ENCODE measurements at places on chromosomes 4 and X. TPM values are rescaled to one million over a fixed set of nuclear protein-coding genes. Genes with fewer than 3 reads are reported as not detected.

ZNF280C gene
- total RNA-seq, result 11.8 TPM

SLC6A8 gene
- total RNA-seq, result 22.8 TPM

XAGE1A gene
- not detected for total RNA-seq

FMR1 gene
- 75.4 TPM for total RNA-seq

CXCL9 gene
- not detected for total RNA-seq

CT47C1 gene
- total RNA-seq, result not detected

TRIML2 gene
- total RNA-seq, result not detected

ZNF630 gene
- total RNA-seq, result 5.3 TPM

AIMP1 gene
- 30.2 TPM for total RNA-seq

CYBB gene
- 19.6 TPM for total RNA-seq

MBNL3 gene
- 5.8 TPM for total RNA-seq

ERAS gene
- total RNA-seq, result 0.92 TPM

CCKAR gene
- 4.6 TPM for total RNA-seq

CTSO gene
- total RNA-seq, result 9.9 TPM

MAGEB17 gene
- total RNA-seq, result not detected

GAGE12H gene
- not detected for total RNA-seq

ARMCX1 gene
- 80.5 TPM for total RNA-seq

ADAM29 gene
- total RNA-seq, result 1.4 TPM

HTN1 gene
- total RNA-seq, result not detected

SYNPO2 gene
- 8.1 TPM for total RNA-seq

LEF1 gene
- 26.5 TPM for total RNA-seq

CLRN2 gene
- not detected for total RNA-seq

RNF113A gene
- 10.8 TPM for total RNA-seq

FDCSP gene
- not detected for total RNA-seq

PRR32 gene
- not detected for total RNA-seq

MMAA gene
- 11.8 TPM for total RNA-seq

ARHGAP36 gene
- total RNA-seq, result 8.5 TPM

HERC6 gene
- 6.9 TPM for total RNA-seq

EFHC2 gene
- 8.1 TPM for total RNA-seq

CDX4 gene
- total RNA-seq, result not detected

MGARP gene
- total RNA-seq, result 0.46 TPM

ETFDH gene
- 27.2 TPM for total RNA-seq

SATL1 gene
- 2.5 TPM for total RNA-seq

KCNE5 gene
- total RNA-seq, result 7.8 TPM

PDGFRA gene
- 112 TPM for total RNA-seq

SGMS2 gene
- 6.0 TPM for total RNA-seq

DNAAF6 gene
- total RNA-seq, result 0.92 TPM

SPANXD gene
- total RNA-seq, result not detected

MAGEA2 gene
- not detected for total RNA-seq
